ENCODE measurements at places on chromosomes 2 and 18.

GRCh38 chr2:216492597-216493333, 5.9 kb upstream of the RPL37A start:
- peak; percentile 87 for DNase-seq

- DNase-seq, result peak; percentile 54
Measured at GRCh38 chr2:10329880-10330699, 27.4 kb downstream of the HPCAL1 start.

DNA sequence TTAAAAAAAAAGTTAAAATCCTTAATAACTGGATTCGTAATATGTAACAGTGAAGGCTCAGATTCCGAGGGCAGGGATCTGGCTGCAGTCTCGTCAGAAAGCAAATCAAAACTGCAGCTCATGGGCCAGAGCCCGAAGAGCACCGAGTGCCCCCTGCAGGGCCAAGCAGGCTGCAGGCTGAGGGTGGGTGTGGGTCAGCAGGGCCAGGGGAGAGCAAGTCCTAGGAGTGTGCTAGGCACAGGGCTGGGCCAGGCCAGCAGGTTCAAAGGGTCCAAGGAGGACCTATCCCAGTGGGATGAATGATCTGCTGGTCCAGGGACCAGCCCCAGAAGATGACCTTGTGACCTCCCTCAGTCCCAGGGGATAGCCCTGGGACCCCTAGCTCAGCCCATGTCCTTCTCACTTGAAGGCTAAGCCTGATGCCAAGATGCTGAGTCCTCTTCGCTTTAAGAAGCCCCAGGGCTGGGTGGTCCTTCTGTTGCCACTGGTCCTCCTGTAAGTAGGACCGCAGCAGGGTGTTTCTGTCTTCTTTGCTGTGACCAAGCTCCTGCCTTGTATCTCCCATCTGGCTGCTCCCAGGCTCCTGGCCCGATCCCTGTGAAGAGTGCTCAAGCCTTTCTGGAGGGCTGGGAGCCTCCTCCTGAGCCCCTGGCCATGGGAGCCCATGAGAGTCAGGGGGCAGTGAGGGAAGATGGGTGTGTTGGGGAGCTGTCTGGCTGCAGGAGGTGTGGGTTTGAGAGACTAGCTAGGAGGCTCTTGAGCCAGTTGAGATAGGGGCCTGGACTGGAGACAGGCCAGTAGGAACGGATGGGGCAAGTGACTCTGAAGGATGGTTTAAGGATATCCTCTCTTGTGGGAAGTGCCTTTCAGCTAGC, 150.7 kb downstream of the DYSF start:
- DNase-seq, result no peak

DNA sequence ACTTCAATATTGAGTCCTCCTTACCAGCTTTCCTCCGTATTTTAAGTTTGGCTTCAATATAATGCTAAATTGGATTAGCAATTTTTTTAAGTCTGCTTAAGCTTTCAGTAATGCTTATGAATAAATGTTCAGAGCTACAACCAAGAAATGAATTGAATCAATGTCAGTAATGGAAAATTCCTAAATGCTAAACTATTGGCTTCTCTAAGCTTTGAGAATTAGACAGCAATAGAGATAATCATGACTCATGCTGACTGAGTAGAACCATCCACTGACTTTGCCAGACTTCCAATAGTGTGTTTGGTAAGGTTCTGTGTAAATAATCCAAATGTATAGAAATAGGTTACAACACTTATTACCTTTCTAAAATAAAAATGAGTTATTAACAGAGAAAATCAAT, 8.9 kb upstream of the PDE1A start:
- peak; percentile 61 for DNase-seq

All from fibroblast of mammary gland (primary cell).